ENCODE measurements at places on chromosomes 16 and 17.
A peak's percentile ranks its signal among the peaks of the same experiment; 100 is the strongest.

DNA sequence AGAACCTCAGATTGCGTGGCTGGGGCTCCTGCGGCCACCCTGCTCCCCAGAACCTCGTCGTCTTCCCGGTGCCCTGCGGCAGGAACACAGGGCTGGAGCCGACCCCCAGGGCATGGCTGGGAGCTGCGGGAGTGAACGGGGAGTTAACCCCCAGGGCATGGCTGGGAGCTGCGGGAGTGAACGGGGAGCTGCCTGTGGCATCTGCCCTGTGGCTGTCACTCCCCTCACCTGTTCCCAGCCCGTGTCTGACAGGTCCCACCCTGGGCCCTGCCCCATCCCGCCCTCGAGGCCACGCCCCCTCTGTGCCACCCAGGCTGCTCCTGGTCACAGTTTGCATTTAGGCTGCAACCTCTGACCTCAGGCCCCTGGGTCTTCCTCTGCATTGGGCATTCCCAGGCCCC is 39.4 kb upstream of the ACSF3 start:
- DNase-seq, result no peak

DNA sequence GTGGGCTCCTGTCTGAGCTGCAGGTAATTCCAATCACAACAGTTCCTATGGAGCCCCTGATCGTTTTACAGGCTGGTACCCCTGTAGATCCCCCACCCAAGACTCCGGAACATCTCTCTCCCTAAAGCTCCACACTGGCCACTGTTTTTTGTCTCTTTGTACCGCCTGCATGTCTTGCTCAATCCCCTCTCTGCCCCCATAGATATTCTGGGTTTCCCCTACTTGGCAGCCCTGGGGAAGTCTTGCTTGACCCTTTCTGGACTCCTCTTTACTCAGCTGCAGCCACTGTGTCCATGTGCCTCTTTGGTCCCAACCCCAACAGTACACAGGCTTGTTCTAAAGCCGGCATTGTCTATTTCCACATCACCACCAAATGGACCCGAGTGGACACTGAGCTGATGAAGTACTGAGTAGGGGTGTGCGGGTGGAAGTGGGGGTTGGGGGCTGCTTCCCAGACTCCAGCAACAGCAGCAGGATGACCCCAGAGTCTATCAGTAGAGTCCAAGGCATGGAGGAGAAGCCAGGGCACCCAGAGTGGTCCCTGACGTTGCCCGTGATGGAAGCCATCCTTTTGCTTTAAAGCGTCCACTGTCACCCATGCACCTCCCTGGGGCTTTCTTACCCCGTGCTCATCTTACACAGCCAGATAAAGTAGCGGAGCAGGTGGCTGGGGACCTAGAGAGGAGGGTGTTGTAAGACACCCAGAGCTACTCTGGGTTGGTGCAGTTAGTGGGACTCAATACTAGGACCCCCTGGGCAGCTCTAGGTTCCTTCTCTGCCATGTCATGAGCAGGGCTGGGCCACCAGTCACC is 6.4 kb downstream of the CD300LB start:
- DNase-seq, result no peak

DNA sequence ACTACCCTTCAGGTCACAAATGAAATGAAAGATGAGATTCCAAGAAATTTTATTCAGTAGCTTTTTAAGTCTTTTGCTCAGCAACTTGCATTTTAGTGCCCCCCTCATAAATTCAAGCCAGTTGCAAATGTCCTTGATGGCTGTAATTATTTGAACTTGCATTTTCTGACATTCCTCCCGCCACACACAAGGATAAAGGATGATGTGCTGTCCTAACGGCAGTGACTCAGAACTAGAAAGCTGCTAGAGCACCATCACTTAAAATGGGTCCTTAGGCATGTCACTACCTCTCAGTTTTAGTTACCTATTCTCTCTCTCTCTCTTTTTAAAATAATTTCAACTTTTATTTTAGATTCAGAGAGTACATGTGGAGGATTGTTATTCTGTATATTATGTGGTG is 306.7 kb downstream of the CNTNAP4 start:
- DNase-seq, result no peak

GRCh38 chr16:11080327-11080967 is 136.1 kb downstream of the CLEC16A start:
- DNase-seq, result no peak

- peak; percentile 53 for DNase-seq
Observed at GRCh38 chr17:66633317-66633965, 201.5 kb upstream of the CACNG5 start.

DNA sequence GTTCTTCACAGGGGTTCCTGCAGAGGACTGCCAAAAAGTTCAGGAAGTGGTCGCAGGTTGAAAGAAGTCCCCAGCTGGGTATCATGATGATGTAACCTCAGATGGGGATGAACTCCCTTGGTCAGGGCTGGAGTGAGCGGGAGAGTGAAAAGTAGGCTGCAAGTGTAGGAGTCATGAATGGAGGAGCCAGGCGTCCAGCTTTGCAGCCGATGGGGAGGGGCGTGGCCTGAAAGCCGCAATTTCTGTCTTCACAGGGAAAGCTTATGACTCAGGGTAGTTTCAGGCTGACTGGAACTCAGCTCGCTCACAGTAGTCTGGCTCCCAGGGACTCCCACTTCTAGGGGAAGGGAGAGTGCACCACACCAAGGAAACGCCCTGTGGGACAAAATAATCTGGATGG is 70.0 kb upstream of the HS3ST3A1 start:
- DNase-seq, result no peak

DNA sequence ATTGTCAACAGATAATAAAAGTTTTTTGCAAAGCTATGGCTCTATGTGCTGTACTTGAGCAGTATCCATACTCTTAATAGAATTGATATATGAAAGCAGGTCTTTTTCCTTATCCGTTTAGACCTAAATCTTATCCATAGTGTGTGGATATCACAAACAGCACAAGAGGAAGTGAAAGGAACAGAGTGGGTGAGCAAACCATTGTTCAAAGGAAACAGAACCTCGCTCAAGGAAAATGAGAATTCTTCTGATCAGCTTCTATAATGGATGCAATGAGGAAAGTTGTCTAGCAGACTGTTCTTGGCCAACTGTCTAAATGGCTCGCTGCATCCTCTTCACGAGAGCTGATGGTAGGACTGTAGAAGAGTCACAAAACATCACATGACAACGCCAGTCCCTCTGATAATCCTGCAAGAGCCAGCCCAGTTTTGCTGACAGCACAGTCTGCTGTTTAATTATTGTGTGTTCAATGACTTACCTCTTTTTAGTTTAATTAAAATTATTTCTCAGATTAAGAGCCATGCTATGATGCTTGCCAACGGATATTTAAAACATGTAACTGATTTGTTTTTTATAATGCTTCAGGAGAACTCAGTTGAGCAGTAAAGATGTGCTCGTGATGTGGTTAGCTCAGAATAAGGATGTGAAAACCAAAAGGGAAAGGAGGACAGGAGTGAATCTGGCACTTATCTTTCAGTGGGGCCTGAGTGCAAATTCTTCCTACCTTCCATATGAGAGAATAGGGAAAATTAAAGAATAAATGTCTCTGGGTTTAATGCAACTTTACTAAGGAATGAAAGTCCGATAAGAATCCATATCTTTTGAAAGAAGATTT is 38.5 kb downstream of the WWOX start:
- DNase-seq, result no peak

GRCh38 chr17:2928294-2928890 is 132.2 kb downstream of the RAP1GAP2 start:
- DNase-seq, result no peak

DNA sequence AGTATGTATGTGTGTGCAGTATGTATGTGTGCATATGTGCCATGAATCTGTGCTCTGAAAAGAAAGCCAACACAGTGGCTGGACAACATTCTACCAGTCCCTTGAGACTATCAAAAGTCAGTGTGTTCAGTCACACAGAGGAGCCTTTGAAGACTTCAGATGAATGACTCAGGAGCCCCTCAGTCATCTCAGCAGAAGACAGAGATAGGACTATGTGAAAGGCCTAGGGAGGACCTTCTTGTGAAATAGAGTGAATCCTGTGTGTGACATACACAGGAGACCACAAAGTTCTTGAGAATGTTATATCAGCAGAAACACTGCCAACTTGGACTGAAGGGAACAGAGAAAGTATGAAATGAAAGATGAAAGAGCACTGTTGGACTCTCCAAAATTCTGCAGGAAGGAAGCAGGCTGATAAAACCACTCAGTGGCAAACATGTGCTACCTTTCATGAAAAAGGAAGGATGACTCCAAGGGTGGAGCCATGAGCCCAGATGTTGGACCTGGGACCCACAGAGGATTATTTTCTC is 108.4 kb downstream of the METRNL start:
- DNase-seq, result no peak

DNA sequence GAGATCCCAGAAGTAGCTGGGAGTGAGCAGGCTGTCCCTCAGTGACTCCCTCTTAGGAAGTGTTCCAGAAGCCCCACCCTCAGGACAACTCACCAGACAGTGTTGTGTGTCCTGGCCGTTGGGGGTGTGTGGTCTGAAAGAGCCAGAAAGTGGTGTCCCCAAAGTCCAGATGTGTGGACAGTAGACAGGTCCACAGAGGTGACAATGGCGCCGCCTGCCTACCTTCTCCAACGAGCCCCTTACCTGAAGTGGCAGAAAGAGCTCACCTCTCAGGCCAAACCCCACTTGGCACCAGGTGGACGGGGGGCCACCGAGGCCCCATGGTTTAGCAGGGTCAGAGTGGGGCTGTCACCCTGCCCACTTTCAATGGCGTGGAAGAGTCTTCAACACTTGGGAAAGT is 19.9 kb downstream of the C17orf100 start:
- DNase-seq, result no peak

DNA sequence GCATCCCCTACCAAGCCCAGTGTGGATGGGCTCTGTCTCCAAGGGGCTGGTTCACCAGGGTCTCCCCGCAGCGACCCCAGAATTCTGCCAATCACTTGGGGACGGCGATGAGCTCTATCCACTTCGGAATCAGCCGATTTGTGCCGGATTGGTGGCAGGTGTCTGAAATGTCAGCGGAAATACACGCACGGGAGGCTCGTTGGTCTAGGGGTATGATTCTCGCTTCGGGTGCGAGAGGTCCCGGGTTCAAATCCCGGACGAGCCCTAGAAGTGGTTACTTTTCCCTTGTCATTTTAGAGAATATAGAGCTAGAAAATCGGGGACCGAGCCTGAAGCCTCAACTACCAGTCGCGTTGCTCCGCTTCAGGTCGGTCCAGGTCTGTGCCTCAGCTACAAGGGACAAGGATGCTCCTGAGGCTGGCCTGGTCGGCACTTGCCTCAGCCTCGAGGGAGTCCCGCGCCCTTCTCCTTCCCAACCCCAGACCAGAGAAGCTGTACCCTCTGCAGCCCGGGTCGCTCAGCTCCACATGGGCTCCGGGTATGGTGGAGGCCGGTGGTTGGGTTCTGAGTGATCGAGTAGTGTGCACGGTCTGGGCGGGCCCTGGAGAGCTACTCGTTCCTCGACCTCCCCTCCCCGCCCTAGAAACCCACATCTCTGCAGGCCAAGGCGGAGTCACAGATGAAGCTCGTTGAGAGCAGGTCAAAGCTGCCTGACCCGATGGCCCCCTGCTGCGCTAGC is 16.0 kb upstream of the OR1F1 start:
- no peak for DNase-seq

GRCh38 chr17:45722161-45722560 is 62.0 kb upstream of the CRHR1 start:
- DNase-seq, result no peak

DNA sequence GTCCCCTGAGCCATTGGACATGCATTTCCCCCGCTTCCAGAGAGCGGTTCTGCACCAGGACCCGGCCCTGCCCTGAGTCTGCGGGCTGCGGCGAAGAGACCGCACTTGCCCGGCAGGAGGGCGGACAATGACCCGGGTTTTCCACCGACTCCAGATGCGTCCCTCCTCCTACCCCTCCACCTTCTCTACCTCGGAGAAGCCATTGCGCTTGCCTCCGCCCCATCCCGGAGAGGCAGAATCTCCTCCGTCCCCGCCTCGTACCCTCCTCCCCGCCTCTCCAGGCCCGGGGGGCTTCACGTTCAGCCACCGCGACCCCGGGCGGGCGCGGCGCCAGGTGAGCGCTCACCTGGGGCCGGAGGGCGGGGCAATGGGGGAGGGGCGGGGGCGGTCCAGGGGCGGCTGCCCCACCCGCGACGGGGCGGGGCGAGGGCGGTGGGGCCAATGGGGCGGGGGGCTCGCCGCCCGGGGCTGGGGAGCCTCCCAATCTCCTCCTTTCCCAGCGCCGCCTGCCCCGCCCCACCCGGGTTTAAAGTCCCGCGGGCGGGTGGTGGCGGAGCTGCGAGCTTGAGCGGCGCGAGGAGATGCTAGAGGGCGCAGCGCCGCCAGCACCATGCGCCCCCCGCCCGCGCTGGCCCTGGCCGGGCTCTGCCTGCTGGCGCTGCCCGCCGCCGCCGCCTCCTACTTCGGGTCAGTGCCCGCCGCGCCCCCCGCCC is at the start of gene WNT9B:
Gene WNT9B (plus strand): TSS at position 555 of the 713 bp plus-strand sequence. CDS start 56 bp downstream, at position 611.
- no peak for DNase-seq

- DNase-seq, result no peak
Observed at GRCh38 chr16:8894736-8895334, 12.7 kb downstream of the LITAFD start.

- no peak for DNase-seq
Observed at GRCh38 chr16:89467382-89467781, 23.0 kb downstream of the ANKRD11 start.

DNA sequence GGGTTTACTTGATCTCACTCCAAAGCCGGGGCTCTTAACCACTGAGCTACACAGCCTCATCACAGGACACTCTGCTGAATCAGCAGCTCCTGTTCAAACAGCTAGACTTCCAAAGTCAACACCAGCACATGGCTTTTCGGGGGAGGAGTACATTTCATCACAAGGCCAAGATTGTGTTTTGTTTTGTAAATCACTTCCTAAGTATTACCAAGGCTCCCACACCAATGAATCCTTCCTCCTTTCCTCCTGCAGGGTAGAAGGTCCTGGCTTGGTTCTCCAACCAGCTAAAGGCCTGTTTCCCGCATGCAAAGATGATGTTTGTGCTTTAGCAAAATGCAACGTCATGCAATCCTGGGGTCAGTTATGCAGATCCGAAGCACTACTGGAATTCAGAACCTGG is 152.5 kb downstream of the XYLT1 start:
- DNase-seq, result no peak

GRCh38 chr17:3447625-3448024 is 14.0 kb upstream of the OR1E2 start:
- peak; percentile 24 for DNase-seq

- no peak for DNase-seq
Observed at GRCh38 chr16:3655030-3655395, 522 bp downstream of the DNASE1 start.

- no peak for DNase-seq
Observed at GRCh38 chr16:62462971-62463370, 426.7 kb upstream of the CDH8 start.

DNA sequence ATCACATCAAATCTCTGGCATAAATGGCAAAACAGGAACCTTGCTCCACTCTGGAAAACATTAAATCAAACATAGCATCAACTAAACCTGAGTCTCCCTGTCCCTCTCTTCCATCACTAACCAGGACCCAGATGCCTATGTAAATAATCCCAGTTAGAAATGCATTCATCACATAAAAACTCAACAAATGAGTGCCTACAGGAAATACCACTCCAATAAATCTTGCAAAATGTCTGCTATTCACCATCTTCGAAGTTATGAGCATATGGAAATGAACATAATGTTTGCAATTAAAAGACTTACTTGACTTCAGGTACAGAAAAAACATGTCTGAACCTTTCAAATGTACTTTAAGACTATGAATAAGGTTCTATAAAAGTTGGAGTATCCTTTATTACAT is 425.0 kb downstream of the CDH11 start:
- DNase-seq, result no peak

- no peak for DNase-seq
Observed at GRCh38 chr17:73133911-73134649, 30.7 kb upstream of the SSTR2 start.
